ENCODE measurements at places on chromosomes 1 and 21.
A peak's percentile ranks its signal among the peaks of the same experiment; 100 is the strongest.

DNA sequence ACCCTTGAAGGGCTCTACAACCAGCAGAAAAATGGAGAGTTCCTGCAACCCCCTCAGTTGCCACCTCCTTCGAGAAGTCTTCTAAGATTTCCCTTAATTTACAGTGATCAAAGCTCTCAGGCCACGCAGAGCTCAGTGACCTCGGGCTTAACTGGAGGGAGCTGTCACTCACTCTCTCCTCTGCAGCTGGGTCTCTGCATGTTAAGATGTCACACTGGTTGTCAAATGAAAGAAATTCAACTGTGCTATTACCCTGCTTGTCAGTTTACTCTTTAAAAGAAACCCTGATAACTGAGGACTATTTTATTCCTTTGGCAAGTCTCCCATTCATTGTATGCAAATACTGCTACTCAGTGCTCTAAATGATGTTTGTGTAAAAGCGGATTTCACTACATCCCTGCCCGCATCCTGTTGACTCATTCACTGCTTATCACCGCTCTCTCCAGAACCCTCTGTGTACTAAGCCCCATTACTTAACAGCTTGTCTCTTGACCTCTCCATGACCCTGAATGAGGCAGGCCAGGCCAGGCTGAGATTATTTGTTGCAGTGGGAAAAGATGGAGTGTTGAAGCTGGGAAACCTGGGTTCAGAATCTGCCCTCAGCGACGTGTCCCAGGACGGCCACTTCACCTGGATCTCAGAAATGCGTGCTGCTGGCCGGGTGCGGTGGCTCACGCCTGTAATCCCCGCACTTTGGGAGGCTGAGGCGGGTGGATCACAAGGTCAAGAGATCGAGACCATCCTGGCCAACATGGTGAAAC is 13.7 kb downstream of the DHRS3 start:
- DNase-seq = peak; percentile 65

- no peak for DNase-seq
These were observed 295.0 kb upstream of the LRRC7 start for GRCh38 chr1:69272684-69273083.

GRCh38 chr1:150280138-150280707 is 2.1 kb upstream of the CIART start:
- DNase-seq = no peak

DNA sequence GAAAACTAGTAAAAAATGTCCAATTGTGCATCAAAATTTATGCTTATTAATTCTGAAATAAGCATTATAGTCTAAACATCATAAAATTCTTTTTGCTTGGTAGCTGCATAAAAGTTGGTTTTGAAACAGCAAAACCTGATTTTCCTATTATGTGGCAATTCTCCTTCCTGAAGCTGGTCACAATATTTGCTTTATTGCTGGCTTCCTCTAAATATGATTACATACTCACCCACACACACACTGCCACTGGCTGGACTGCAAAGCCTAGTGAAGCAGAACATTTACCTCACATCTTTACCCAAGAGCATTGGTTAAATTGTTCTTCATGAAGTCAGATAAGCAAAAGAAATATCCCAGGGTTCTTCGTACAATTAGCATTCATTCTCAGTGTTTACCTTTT is 103.0 kb downstream of the NR5A2 start:
- no peak for DNase-seq

DNA sequence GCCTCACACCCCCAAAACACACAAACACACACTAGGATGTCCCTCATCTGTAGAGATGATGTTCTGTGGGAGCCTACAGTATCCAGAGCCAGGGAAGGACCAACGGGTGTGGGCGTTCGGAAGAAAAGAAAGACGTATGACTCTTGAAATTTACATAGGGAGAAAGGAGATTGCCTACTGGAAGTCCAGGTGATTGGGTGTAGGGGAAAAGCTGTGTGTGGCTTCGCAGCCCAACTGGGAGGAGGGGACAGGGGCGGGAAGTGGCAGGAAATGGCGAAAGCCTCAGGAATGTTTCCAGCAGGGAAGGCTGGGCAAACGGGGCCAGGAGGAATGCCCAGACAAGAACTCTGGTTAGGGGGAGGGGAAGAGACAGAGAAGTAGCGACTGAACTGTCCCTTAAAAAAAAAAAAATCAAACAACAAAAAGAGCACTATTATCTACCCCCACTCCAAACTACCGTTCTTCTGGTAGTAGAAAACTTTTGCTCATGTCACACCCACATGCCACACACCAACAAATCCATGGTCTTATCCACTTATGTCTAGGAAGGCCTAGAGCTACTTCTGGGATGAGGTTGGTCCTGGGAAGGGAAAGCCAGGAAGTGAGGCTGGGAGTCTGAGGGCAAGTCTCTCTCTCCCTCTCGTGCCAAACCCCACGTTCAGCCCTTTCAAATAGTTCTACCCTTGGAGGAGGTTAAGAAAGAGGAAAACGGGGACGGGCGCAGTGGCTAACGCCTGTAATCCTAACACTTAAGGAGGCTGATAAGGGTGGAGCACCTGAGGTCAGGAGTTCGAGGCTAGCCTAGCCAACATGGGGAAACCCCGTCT is 1.8 kb upstream of the CKS1B start:
- DNase-seq = no peak

Data from stimulated activated naive CD4-positive, alpha-beta T cell treated with Interleukin-2 at 50 U/mL for 16 hours (primary cell).